Activated naive CD4-positive, alpha-beta T cell treated with anti-CD3 and anti-CD28 coated beads for 36 hours (primary cell): ENCODE measurements at places on chromosomes 1 and 21. TPM values are rescaled to one million over a fixed set of nuclear protein-coding genes. Genes with fewer than 3 reads are reported as not detected.

The DNAI4 gene
- total RNA-seq: 1.5 TPM

The BOLA1 gene
- total RNA-seq: 28.7 TPM

The TRMT1L gene
- total RNA-seq: 26.6 TPM

The TSSK3 gene
- total RNA-seq: 1.9 TPM

The LCE3D gene
- total RNA-seq: not detected

The SPRR2B gene
- not detected for total RNA-seq

The CFAP298 gene
- 35.6 TPM for total RNA-seq

The SH2D2A gene
- 138 TPM for total RNA-seq

The IVL gene
- not detected for total RNA-seq

The PIP5K1A gene
- total RNA-seq: 72.6 TPM

- H3K27me3 ChIP-seq: no peaks in the 10 kb centered on the region
- H3K36me3 ChIP-seq: no peaks in the 10 kb centered on the region
These were observed 99.7 kb downstream of the NFIA start for GRCh38 chr1:61182049-61182448.

- no peak overlapping the region for H3K4me3 ChIP-seq
- no peak overlapping the region for H3K27ac ChIP-seq
- peak; percentile 79 for DNase-seq
These were observed 12.4 kb downstream of the FMOD start for GRCh38 chr1:203338335-203339036.

DNA sequence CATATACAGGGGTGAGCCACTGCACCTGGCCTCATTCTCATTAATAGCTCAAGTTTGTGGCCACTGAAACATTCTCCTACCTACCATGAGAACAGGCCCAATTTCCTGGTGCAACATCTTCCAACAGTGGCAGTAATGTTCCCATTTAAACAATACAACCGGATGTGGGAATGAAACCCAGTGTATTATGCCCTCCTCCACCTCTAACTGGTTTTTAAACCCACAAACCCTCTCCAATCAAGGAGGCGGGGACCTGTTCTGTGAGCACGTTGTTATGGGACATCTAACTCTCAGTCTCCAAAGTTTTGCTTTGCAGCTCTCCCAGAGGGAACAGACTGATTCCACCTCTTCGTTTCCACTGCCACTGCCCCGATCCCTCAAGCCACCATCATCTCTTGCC, 2.6 kb downstream of the CTNNBIP1 start:
- no peaks in the 10 kb centered on the region for H3K36me3 ChIP-seq
- no peak for DNase-seq
- H3K4me3 ChIP-seq: no peak overlapping the region
- H3K27me3 ChIP-seq: no peaks in the 10 kb centered on the region
- peaks cover 44% of the 10 kb centered on the region for H3K4me1 ChIP-seq

- H3K27me3 ChIP-seq: no peaks in the 10 kb centered on the region
- H3K27ac ChIP-seq: no peak overlapping the region
- DNase-seq: no peak
- peaks cover 4% of the 10 kb centered on the region for H3K36me3 ChIP-seq
- no peaks in the 10 kb centered on the region for H3K4me1 ChIP-seq
These were observed 61.9 kb downstream of the TBCE start for GRCh38 chr1:235429143-235429542.

GRCh38 chr1:233025157-233025556, 74.7 kb downstream of the NTPCR start:
- no peaks in the 10 kb centered on the region for H3K4me1 ChIP-seq
- peak; percentile 32 for DNase-seq
- no peak overlapping the region for H3K27ac ChIP-seq

DNA sequence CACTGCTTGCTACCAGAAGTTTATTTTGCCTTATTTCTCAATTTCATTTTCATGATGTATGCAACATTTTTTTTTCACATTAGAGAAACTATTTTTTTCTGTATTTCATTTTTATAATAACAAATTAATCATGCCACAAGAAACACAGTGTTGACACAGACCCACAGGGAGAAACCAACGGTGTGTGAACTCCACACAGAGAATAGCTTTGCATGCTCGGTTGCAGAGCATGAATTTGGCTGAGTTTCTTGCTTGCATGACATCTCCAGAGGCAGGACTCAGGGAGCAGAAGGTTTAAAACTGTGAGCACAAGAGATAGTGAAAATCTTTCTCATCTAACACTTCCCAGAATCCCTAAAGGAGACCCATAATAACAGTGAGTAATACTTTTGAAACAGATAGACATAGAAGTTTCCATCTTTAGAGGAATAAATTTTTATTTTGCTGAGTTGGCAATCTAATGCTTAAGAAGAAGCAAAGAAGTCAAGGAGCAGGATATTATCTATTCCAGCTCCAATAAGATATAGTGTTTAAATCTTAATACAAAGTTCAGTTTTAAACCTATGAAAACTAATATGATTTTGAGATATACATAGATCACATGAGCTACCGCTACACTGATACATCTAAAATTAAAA, 890.9 kb downstream of the MRPL39 start:
- no peak overlapping the region for H3K27ac ChIP-seq
- no peak overlapping the region for H3K4me3 ChIP-seq
- no peaks in the 10 kb centered on the region for H3K4me1 ChIP-seq
- no peaks in the 10 kb centered on the region for H3K27me3 ChIP-seq

- DNase-seq: no peak
- H3K36me3 ChIP-seq: no peaks in the 10 kb centered on the region
- no peaks in the 10 kb centered on the region for H3K27me3 ChIP-seq
- no peak overlapping the region for H3K27ac ChIP-seq
- H3K4me1 ChIP-seq: peaks cover 5% of the 10 kb centered on the region
- no peak overlapping the region for H3K4me3 ChIP-seq
These were observed 60.8 kb downstream of the BCAR3 start for GRCh38 chr1:93620841-93621210.

DNA sequence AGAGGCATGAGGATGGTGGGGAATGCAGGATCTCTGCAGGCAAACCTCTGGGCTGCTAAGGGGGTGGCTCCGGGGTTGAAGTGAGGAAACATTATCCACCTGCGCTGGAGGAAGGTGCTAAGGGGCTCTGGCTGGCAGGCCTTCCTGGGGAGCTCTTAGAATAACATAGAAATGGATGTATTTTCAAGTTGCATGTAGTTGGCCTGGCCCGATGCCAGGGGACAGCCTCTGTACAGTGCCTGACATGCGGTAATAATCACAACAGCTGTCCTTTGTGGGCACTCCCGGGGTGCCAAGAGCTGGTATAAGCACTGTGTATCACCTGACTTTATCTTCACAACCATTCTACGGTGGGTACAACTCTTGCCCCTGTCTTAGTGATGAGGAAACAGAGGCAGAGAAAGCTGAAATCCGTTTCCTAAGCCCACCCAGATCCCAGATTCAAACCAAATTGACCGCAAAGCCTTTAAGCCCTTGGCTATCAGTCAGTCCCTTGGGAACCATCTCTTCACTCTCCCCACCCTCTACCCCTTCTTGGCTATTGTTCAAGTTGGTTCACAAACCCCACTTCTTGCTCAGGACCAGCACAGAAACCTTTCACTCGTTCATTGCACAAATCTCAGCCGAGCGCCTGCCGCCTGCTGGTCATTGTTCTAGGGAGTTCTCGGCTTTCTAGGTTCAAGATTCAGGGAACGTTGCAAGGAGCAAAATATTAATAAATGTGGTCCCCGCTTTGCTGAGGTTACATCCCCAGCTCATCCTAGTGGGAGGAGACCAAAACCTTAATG, 30.9 kb downstream of the PADI4 start:
- peaks cover 5% of the 10 kb centered on the region for H3K4me1 ChIP-seq
- no peak overlapping the region for H3K4me3 ChIP-seq
- no peak for DNase-seq
- peaks cover under 1% of the 10 kb centered on the region for H3K36me3 ChIP-seq
- H3K27me3 ChIP-seq: no peaks in the 10 kb centered on the region

- DNase-seq: peak; percentile 43
- peaks cover 15% of the 10 kb centered on the region for H3K27me3 ChIP-seq
- peak within 1 kb of the TSS; percentile 63 for H3K4me3 ChIP-seq
- no peak within 1 kb of the TSS for H3K27ac ChIP-seq
- peaks cover 7% of the 10 kb centered on the region for H3K4me1 ChIP-seq
These were observed at the start of gene KCNQ4 for GRCh38 chr1:40783001-40783905. KCNQ4 (plus strand) TSS chr1:40783787; CDS start chr1:40784094, 307 bp downstream.

- H3K27ac ChIP-seq: no peak overlapping the region
- H3K4me3 ChIP-seq: no peak overlapping the region
- H3K4me1 ChIP-seq: peaks cover 6% of the 10 kb centered on the region
- DNase-seq: no peak
These were observed 29.2 kb downstream of the CDC7 start for GRCh38 chr1:91529856-91530255.

GRCh38 chr21:15768045-15768601, 38.3 kb downstream of the USP25 start:
- H3K4me1 ChIP-seq: peaks cover 50% of the 10 kb centered on the region
- H3K27ac ChIP-seq: no peak overlapping the region
- H3K4me3 ChIP-seq: no peak overlapping the region
- no peaks in the 10 kb centered on the region for H3K27me3 ChIP-seq
- H3K36me3 ChIP-seq: peaks cover 32% of the 10 kb centered on the region

DNA sequence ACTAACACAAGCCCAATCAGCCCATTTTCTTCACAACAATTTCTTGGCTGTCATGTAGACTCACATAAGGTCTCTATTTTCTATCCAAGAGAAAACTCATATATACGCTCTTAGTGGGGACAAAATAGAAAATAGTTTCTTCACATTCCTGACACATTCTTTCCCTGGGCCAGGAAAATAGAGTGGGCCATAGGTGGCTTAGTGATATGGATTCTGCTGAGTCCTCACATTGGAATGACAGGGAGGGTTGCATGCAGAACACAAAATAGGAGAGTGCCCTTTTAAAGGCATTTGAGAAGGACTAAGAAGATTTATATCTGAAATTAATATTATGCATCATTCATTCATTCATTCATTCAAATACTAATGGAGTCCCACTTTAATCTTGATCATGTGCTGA, 207.7 kb downstream of the LYPLAL1 start:
- H3K27ac ChIP-seq: no peak overlapping the region
- no peaks in the 10 kb centered on the region for H3K36me3 ChIP-seq
- DNase-seq: no peak
- H3K4me1 ChIP-seq: no peaks in the 10 kb centered on the region

DNA sequence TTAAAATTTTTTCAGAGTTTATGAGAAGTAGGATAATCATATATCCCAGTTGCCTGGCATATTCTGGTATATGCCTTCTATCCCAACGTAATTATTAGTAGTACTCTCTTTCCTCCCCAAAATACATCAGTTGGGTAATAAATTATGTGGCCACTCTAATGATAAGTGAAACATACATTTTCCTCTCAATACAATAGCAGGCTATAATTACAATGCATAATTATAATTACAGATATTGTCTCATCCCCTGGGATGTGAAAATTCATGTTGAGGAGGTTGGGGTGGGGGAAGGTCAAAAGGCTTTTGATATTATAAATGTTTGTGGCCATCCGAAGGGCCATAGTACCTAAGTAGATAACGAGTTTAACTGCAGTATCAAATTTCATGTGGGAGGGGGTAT, 277.1 kb downstream of the ST6GALNAC3 start:
- no peak overlapping the region for H3K27ac ChIP-seq
- no peaks in the 10 kb centered on the region for H3K36me3 ChIP-seq
- DNase-seq: no peak
- H3K4me1 ChIP-seq: peaks cover 5% of the 10 kb centered on the region
- no peaks in the 10 kb centered on the region for H3K27me3 ChIP-seq
- H3K4me3 ChIP-seq: no peak overlapping the region

GRCh38 chr1:21313886-21314721, 23.8 kb upstream of the ECE1 start:
- H3K27ac ChIP-seq: no peak overlapping the region
- H3K27me3 ChIP-seq: no peaks in the 10 kb centered on the region
- H3K36me3 ChIP-seq: peaks cover 33% of the 10 kb centered on the region
- H3K4me3 ChIP-seq: no peak overlapping the region
- H3K4me1 ChIP-seq: peaks cover 55% of the 10 kb centered on the region
- no peak for DNase-seq

- peaks cover 15% of the 10 kb centered on the region for H3K4me1 ChIP-seq
- DNase-seq: peak; percentile 68
- H3K36me3 ChIP-seq: no peaks in the 10 kb centered on the region
- no peak overlapping the region for H3K4me3 ChIP-seq
- H3K27ac ChIP-seq: peak overlapping the region; percentile 83
These were observed 83.3 kb downstream of the ABCA4 start for GRCh38 chr1:94037392-94038229.

DNA sequence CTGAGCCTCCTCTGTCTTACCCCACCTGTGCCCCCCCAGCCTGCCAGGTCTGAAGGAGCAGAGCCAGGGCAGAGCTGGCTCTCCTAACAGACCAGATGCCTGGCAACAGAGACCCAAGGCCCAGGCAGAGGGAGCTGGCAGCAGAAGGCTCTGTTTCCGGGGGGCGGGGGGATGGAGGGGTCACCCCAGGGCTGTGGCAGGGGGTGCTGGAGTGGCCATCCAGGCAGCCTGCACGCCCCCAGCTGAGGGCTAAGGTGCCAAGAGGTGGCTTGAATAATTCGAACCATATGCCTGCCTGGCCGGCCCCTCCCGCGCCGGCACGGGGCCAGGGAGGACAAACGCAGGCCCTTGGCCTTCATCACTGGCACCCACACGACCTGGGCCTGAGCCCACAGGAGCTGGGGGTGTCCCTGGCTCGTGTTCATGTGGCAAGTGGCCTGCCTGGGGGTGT, 16.0 kb upstream of the PLEKHG5 start:
- no peak overlapping the region for H3K4me3 ChIP-seq
- no peaks in the 10 kb centered on the region for H3K27me3 ChIP-seq
- H3K4me1 ChIP-seq: no peaks in the 10 kb centered on the region

- H3K27me3 ChIP-seq: no peaks in the 10 kb centered on the region
- no peaks in the 10 kb centered on the region for H3K4me1 ChIP-seq
- no peak overlapping the region for H3K4me3 ChIP-seq
These were observed 65.8 kb downstream of the MEGF6 start for GRCh38 chr1:3545363-3546047.

- H3K36me3 ChIP-seq: no peaks in the 10 kb centered on the region
- no peak overlapping the region for H3K27ac ChIP-seq
- H3K4me3 ChIP-seq: no peak overlapping the region
- peaks cover 5% of the 10 kb centered on the region for H3K4me1 ChIP-seq
- no peak for DNase-seq
- peaks cover 23% of the 10 kb centered on the region for H3K27me3 ChIP-seq
These were observed 37.2 kb downstream of the OR6Y1 start for GRCh38 chr1:158516966-158517365.

- H3K27ac ChIP-seq: no peak overlapping the region
- no peaks in the 10 kb centered on the region for H3K36me3 ChIP-seq
- peaks cover 7% of the 10 kb centered on the region for H3K4me1 ChIP-seq
- peak; percentile 16 for DNase-seq
- H3K4me3 ChIP-seq: no peak overlapping the region
- H3K27me3 ChIP-seq: peaks cover 20% of the 10 kb centered on the region
These were observed 6.6 kb downstream of the NID1 start for GRCh38 chr1:236058141-236058934.

DNA sequence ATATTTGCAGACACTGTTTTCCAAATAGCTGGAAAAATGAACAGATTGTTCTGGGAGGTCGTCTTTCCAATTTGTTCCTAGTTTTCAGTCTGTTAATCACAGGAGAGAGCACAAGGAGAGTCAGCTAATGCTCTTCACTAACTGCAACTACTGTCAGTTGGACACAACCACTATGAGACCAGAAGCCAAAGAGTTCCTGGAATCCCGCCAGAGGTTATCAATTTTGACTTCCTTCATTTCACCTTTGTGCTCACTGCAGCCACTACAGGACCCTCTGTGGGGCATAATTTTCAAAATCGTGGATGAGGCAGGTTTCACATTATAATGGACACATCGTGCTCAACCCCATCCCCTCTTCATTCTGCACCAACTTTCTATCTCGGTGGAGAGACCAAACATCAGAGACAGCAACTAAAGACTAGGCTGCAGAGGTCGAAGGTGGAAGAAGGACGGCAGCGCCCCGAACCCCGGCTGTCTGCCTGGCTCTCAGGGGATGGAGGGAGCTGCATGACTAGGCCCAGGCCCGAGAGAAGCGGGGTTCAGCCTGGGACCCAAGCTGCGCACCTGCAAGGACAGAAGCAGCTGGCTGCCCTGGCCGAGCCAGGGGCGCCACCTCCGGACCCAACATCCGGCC, 602 bp downstream of the KIAA0319L start:
- H3K27me3 ChIP-seq: no peaks in the 10 kb centered on the region
- H3K4me3 ChIP-seq: peak overlapping the region; percentile 95
- peaks cover 12% of the 10 kb centered on the region for H3K36me3 ChIP-seq
- peak overlapping the region; percentile 66 for H3K27ac ChIP-seq
- H3K4me1 ChIP-seq: peaks cover 43% of the 10 kb centered on the region
